Islet precursor cell (in vitro differentiated cells): ENCODE measurements at places on chromosomes 1 and 21.

- no peak for DNase-seq
Measured at GRCh38 chr1:167499664-167500101, 18.6 kb downstream of the CD247 start.

DNA sequence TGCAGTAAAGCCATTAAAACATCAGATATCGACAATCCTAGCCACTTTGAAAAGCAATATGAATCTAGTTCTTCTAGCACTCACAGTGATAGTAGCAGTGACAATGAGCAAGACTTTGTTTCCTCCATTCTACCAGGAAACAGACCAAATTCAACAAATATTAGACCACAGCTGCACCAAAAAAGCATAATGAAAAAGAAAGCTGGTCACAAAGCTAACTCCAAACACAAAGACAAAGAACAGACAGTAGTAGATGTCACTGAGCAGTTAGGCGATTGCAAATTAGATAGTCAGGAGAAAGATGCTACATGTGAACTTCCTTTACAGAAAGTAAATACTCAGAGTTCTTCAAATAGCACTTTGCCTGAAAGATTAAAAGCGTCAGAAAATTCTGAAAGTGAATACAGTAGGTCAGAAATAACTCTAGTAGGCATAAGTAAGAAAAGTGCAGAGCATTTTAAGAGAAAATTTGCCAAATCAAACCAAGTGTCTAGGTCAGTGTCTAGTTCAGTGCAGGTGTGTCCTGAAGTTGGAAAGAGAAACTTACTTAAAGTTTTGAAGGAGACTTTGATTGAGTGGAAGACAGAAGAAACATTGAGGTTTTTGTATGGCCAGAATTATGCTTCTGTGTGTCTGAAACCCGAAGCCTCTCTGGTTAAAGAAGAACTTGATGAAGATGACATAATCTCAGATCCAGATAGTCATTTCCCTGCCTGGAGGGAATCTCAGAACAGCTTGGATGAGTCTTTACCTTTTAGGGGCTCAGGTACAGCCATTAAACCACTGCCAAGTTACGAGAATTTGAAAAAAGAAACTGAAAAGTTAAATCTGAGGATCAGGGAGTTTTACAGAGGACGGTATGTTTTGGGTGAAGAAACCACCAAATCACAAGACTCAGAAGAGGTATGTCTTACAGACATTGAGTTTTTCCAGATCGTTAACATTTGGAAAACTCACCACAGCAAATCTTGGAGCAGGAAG lies 24.9 kb downstream of the RPAP2 start:
- DNase-seq = no peak

GRCh38 chr1:121471523-121471922 lies 286.7 kb downstream of the SRGAP2C start:
- no peak for DNase-seq

DNA sequence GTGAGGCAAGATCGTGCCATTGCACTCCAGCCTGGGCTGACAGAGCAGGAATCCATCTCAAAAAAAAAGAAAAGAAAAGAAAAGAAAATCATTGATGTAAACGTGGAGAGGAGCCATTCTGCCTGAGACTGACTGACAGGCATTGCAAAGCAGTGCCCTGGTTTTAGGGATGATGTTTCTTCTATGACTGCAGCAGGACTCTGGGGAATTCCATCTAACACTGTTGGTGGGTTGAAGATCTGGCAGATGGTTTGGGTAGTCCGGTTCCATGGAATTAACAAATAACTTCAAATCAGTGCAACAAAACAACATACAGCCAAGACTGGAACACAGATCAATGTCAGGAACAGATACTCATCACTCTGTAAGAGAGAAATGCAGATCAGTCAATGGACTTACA lies 17.8 kb upstream of the LAMC2 start:
- no peak for DNase-seq

DNA sequence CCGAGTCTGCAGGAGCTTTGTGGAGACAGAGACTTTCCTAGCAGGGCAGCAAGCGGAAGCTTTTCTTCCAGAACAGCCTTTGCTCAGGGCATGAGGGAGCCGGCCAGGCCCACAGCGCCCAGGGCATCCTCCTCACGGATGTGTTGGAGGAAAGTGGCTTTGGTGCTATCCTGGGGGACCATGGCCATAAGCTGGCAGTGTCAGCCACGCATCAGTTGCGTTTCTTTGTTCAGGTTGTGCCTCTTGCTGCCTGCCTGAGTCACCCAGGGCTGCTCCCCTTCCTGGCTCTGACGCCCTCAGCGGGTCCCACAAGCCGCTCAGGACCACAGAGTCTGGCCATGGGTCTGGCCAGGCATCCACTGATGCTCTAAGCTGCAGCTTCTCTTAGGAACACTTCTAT lies 39.6 kb upstream of the PRSS38 start:
- peak; percentile 70 for DNase-seq

GRCh38 chr1:98113811-98114210 lies 193.0 kb upstream of the DPYD start:
- DNase-seq = no peak

DNA sequence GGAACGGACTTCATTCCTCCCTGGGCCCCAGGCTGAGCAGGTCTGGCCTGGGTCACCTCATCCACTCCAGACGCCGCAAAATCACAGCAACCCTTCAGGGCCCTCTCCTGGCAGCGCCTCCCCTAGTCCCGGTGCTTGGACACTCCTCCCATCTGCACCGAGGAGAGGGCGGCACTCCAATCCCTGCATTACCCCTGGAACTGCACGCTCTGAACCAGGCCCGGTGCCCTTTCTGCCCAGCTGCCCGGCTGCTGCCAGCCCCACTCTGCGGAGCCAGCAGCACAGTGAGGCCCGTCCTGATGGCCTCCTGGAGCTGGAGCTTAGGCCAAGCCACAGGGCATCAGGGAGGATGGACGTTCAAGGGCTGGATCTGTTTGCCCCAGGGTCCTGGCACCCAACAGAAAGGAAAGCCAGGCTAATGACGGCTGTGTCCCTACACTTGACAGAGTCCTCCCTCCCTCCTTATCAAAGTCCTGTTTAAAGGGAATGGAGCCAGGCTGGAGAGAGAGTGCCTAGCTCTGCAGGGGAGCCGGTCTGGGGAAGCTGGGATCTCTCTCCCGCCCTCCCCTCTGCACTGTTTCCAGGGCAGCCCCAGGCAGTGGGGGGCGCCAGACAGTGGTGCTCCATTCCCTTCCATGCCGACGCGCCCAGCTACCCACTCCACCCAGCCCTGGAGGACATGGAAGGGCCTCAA lies 12.7 kb downstream of the COL6A2 start:
- DNase-seq = peak; percentile 48

DNA sequence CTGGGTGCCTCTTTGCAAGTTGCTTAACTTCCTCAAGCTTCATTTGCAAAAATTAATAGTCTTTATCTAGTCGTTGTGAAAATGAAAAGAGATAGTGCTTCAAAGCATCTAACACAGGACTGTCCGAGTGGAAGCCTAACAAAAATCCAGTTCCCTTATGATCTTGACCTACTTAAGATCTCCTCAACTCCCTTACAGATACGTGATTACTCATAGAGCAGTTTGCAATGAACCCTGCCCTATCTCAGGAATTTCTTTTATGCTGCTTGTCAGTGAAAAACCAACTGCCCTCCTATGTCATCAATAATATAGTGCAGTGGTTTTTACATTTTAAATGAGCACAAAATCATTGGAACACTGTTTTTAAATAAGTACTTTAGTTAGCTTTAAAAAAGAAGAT lies 314.3 kb downstream of the BACH1 start:
- DNase-seq = no peak

- no peak for DNase-seq
Measured at GRCh38 chr1:200072636-200073285, 45.3 kb downstream of the NR5A2 start.

- no peak for DNase-seq
Measured at GRCh38 chr1:177124577-177125278, 39.8 kb downstream of the ASTN1 start.

- peak; percentile 40 for DNase-seq
Measured at GRCh38 chr1:30597711-30598110, 125.7 kb downstream of the MATN1 start.

GRCh38 chr1:94807742-94808491 lies 12.2 kb upstream of the SLC44A3 start:
- no peak for DNase-seq

DNA sequence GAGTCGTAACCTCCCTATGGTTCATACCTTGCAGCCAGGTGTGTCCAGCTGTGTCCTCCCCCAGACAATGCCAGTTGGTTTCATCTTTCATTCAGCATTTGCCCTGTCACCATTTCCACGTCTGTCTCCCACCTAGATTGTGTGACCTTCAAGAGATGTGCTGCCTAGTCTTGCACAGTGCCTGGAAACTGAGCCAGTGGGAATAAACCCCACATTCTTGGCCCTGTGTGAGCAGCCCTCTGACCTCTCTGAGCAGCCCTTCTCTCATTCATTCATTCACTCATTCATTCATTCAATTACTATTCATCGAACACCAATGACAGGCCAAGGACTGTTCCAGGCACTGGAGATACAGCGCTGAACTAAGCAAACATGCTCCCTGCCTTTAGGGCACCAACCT lies 115.7 kb downstream of the GRIK3 start:
- DNase-seq = no peak

GRCh38 chr1:101027194-101027772 lies 1.7 kb upstream of the DPH5 start:
- no peak for DNase-seq

GRCh38 chr1:63975481-63975880 lies 201.7 kb downstream of the ROR1 start:
- DNase-seq = no peak

- DNase-seq = no peak
Measured at GRCh38 chr1:150178548-150178947, 28.8 kb downstream of the PLEKHO1 start.

GRCh38 chr1:213284626-213285025 lies 233.6 kb downstream of the RPS6KC1 start:
- no peak for DNase-seq

- DNase-seq = no peak
Measured at GRCh38 chr1:200486634-200487033, 76.8 kb upstream of the ZNF281 start.

DNA sequence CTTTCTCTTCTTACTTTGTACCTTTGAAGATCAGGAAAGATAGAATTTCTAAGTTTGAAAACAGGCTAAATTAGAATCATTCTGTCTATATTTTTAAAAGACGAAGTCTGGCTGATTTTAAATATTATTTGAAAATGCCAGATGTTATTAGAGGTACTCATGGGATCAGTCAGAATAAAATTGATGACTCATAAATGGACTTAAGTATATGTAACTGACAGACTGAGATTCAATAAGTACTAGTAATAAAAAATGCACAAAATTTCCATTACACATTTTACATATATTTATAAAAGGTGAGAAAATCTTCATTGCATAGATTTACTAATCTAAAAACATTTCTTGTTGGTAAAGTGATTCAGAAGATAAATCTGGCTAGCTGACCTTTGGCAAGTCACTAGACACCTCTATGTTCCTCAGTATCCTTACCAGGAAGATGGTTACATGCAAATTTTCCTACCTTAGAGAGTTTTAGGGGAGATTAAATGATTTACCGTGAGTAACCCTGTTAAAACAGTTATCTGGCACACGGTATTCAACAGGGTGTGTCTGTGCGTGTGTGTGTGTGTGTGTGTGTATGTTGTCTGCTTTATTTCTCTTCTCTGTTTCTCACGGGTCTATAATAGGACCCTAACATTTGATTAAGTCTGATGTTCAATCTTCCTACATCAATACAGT lies 189.0 kb downstream of the RUNX1 start:
- DNase-seq = no peak

- no peak for DNase-seq
Measured at GRCh38 chr1:27149084-27149761, 5.7 kb downstream of the SLC9A1 start.

GRCh38 chr1:27136998-27137542 lies 17.9 kb downstream of the SLC9A1 start:
- DNase-seq = no peak

- no peak for DNase-seq
Measured at GRCh38 chr1:14254251-14254650, 344.2 kb upstream of the KAZN start.

- DNase-seq = no peak
Measured at GRCh38 chr1:178367151-178367550, 129.6 kb downstream of the CLEC20A start.
